ENCODE measurements at places on chromosomes 3 and 15. TPM values are rescaled to one million over a fixed set of nuclear protein-coding genes. Genes with fewer than 3 reads are reported as not detected.

DNA sequence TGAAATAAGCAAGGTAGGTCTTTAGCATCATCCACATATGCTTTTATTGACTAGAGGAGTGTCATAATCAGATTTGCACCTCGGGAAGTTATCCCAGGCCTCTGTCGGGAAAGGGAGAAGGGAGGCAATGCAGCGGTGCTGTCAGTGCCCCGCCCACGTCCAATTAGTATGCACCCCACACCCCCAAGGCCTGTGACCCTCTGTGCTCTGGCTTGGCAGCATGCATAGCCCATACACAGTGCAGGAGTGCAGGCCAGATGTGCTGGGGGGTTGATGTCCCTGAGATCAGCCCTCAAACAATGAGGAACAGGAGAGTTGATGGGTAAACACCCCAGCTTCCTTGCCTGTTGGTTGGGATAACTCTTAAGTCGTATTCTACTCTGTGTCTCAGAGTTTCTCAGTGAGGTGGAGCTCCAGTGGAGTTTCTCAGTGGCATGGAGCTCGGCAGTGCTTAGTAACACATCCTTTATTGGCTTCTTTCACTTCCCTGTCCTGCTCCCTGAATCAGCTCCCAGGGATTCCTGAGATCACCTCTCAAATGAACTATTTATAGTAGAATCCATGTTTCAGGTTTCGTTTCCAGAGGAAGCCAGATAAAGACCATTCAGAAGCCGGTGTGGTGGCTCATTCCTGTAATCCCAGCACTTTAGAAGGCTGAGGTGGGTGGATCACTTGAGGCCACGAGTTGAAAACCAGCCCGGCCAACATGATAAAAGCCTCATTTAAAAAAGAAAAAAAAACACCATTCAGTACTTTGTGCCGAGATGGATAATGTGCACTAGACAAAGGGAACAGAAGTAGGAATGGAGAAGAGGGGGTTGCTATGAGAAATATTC, 26.7 kb upstream of the NDUFB4 start:
- H3K4me1 ChIP-seq: no peaks in the 10 kb centered on the region
- no peak overlapping the region for H3K27ac ChIP-seq
- H3K27me3 ChIP-seq: no peaks in the 10 kb centered on the region
- H3K4me3 ChIP-seq: no peak overlapping the region
- DNase-seq: no peak

- H3K4me3 ChIP-seq: no peak overlapping the region
- no peaks in the 10 kb centered on the region for H3K4me1 ChIP-seq
- no peaks in the 10 kb centered on the region for H3K36me3 ChIP-seq
- no peak for DNase-seq
- H3K27ac ChIP-seq: no peak overlapping the region
Observed at GRCh38 chr15:34591306-34591705, 7.9 kb upstream of the GOLGA8B start.

DNA sequence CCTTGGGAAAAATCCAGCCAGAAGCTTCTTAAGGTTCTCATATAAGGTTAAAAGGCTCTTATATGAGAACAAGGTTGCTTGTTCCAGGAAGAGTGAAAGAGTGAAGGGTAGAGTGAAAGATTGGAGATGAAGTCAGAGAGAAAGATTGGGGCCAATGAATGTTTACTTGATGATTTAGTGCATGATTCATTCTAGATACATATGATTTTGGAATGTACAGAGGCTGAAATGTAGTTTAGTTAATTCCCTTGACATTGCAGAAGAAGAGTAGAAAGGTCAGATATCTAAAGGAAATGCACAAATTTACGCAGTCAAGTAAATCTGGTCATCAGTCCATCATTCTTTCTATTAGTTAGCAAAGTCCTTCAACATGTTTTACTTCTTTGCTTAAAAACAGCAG, 619.8 kb upstream of the ZNF717 start:
- no peaks in the 10 kb centered on the region for H3K36me3 ChIP-seq
- no peak for DNase-seq

GRCh38 chr3:192902549-192902948, 15.1 kb downstream of the MB21D2 start:
- no peaks in the 10 kb centered on the region for H3K27me3 ChIP-seq
- no peak overlapping the region for H3K4me3 ChIP-seq
- no peaks in the 10 kb centered on the region for H3K4me1 ChIP-seq
- H3K27ac ChIP-seq: no peak overlapping the region
- DNase-seq: no peak

- no peaks in the 10 kb centered on the region for H3K36me3 ChIP-seq
- H3K4me3 ChIP-seq: no peak overlapping the region
- no peak for DNase-seq
- H3K27me3 ChIP-seq: no peaks in the 10 kb centered on the region
- H3K4me1 ChIP-seq: no peaks in the 10 kb centered on the region
Observed at GRCh38 chr3:119195911-119196310, 22.5 kb downstream of the UPK1B start.

The PRSS50 gene
- 0.34 TPM for total RNA-seq

The GOLGA6L25 gene
- total RNA-seq: not detected

The ILDR1 gene
- not detected for total RNA-seq

The SGO1 gene
- total RNA-seq: not detected

The GRK7 gene
- not detected for total RNA-seq

Data from psoas muscle (tissue), 8 donors.